Mucosa of gallbladder (tissue), 1 donor: ENCODE measurements at places on chromosomes 11 and 22. TPM values are rescaled to one million over a fixed set of nuclear protein-coding genes. Genes with fewer than 3 reads are reported as not detected.

OR52N5 gene
- total RNA-seq, result not detected

P2RX6 gene
- 2.4 TPM for total RNA-seq

FOLR1 gene
- total RNA-seq, result 7.0 TPM

TMPRSS6 gene
- total RNA-seq, result 9.2 TPM

LRRC74B gene
- not detected for total RNA-seq

WNT11 gene
- total RNA-seq, result 1.8 TPM

OR52I1 gene
- not detected for total RNA-seq

FOLR2 gene
- 18.9 TPM for total RNA-seq

MRGPRX4 gene
- total RNA-seq, result not detected

CHRM1 gene
- 0.09 TPM for total RNA-seq

SUSD2 gene
- 2.0 TPM for total RNA-seq

CD3D gene
- total RNA-seq, result 12.4 TPM

POLA2 gene
- total RNA-seq, result 8.7 TPM

P4HA3 gene
- total RNA-seq, result 1.0 TPM

CLTCL1 gene
- 3.4 TPM for total RNA-seq

USP28 gene
- total RNA-seq, result 19.9 TPM

TMEM191B gene
- total RNA-seq, result 3.4 TPM

TRIM21 gene
- 21.7 TPM for total RNA-seq

- DNase-seq, result peak; percentile 19
Observed at GRCh38 chr11:26323837-26324236, 8.1 kb upstream of the ANO3 start.

- no peak for DNase-seq
Observed at GRCh38 chr11:62925308-62925707, 4.1 kb upstream of the CHRM1 start.

DNA sequence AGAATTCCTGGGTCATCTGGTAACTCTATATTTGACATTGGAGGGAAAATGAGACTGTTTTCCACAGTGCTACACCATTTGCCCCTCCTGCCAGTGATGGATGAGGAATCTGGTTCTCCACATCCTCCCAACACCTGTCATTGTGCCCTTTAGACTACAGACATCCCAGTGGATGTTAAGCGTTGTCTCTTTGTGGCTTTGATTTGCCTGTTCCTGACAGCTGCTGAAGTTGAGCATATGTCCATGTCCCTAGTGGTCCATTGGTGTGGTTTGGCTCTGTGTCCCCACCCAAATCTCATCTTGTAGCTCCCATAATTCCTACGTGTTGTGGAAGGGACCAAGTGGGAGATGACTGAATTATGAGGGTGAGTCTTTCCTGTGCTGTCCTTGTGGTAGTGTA lies 88.5 kb downstream of the BRD1 start:
- no peak for DNase-seq

GRCh38 chr22:40764763-40765441 lies 54.2 kb downstream of the SLC25A17 start:
- DNase-seq, result no peak

DNA sequence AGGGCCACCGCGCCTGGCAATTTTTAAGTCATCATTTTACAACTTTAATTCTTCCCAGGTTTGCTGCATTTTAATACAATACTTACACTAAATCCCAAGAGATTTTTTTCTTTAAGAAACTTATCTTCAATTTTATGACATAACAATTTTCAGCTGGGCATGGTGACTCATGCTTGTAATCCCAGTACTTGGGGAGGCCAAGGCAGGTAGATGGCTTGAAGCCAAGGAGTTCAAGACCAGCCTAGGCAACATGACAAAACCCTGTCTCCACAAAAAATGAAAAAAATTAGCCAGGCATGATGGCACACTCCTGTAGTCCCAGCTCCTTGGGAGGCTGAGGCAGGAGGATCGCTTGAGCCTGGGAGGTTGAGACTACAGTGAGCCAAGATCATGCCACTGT lies 38.8 kb downstream of the CLDN25 start:
- no peak for DNase-seq

- no peak for DNase-seq
Observed at GRCh38 chr11:114291842-114292680, 4.1 kb upstream of the NNMT start.

DNA sequence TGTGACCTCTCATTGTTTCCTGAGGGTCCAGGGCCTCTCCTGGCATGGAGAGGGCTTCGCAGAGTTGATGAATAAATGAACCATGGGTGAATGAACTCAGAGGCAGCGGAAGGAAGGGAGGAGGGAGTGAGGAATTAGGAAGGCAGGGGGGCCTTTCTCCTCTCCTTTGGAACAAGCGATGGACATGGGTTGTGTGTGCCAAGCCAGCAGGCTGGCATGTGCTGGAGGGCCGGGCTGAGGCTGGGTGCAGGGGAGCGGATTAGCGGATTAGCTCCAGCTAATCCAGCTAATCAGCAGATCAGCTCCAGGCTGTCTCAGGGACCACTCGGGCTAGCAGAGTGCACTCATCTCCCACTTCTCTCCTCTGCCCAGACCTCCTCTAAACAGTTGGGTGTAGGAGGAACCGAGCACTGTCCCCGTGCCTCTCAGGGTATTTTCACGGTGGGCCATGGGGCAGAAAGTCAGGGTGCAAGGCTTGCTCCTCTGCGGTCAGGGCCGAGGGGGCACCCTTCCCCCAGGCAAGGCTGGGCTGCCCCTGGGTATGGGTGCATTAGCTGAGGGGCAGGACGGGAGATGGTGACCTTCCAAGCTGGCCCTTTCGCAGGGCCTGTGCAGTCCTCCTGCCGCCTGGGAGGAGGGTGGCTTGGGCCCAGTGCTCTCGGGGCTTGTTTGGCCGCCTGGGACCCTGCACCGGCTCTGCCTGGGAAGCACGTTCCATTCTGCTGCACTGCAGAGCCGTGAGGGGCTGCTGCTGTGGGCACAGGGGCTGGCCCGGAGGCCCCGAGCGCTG lies 120.3 kb upstream of the B3GAT1 start:
- DNase-seq, result no peak

DNA sequence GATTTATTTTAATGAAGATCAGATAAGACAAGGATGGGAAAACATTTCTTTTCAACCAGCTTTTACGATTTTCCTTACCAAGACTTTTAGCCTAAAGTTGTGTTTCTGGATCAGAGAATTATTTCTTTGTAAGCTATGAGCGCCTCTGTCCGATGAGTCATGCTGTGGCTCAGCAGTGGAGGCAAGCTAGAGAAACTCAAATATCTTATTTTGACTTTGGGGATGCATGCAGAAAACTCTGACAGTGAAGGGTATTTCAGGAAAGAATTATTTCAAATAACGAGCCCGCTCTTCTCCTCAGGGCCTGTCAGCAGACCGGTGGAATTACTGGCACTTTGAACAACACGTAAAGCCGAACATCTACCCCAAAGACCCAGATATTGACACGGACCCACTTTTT lies 77.9 kb upstream of the OR5AK2 start:
- DNase-seq, result no peak

DNA sequence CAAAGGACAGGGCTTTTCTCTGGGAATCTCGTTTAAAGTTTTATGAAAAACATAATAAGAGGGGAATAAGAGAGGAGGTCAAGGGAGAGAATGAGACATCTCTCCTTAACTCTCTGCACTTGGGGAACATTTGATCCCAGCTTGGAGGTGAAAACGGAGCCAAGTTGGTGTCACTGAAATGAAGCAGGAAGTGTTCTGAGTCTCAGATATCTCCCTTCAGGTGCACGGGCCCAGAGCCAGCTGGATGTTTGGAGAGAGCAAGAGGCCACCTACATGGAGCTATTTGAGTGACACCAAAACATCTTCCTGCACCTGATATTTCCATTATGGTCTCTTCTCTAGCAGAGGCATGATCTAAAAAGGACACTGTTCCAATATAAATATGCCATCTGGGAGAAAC lies 85.7 kb downstream of the BLID start:
- DNase-seq, result no peak

GRCh38 chr11:18669219-18669596 lies 29.4 kb upstream of the TMEM86A start:
- peak; percentile 88 for DNase-seq

- DNase-seq, result no peak
Observed at GRCh38 chr11:131723088-131723487, 352.7 kb downstream of the NTM start.

DNA sequence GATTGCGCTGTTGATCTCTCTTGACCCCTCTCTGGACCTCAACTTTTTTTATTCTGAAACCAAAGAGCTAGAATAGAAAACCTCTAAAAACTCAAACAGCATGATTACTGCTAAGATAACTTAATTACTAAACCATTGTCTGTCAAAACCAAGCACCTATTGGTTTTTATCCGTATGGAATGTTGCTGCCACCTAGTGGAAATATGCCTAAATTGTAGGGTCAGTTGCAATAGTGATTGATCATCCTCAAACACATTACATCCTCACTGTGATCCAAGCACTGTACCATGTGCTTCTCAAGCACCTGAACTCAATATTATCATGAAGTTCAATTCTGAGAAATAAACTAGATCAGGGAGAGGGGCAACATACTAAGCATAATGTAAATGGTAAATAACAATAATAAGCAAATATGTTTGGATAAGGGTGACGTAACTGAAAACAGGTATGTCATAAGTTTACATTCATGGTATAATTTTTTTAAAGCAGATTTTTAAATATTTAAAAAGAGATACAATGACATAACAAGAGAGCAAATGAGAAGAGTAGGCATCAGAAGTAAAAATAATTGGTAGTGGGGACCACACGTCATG lies 3.8 kb upstream of the OR5A2 start:
- peak; percentile 51 for DNase-seq

DNA sequence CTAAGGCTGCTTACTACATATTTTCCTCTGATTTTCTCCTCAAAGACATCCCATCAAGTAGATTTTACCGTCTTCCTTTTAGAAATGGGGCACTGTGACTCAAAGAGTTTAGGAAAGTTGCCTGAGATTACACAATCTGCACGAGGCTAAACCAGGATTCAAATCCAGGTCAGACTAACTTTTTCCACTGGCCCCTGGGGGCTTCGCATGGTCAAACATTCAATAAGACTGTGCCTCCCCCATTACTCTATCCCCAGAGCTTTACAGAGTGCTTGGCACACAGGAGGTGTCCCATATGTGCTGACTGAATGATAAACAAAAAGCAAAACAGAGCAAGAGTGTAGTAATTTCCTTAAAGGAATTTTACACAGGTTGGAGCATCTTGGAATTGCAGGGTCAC lies 118.1 kb upstream of the TEAD1 start:
- no peak for DNase-seq

DNA sequence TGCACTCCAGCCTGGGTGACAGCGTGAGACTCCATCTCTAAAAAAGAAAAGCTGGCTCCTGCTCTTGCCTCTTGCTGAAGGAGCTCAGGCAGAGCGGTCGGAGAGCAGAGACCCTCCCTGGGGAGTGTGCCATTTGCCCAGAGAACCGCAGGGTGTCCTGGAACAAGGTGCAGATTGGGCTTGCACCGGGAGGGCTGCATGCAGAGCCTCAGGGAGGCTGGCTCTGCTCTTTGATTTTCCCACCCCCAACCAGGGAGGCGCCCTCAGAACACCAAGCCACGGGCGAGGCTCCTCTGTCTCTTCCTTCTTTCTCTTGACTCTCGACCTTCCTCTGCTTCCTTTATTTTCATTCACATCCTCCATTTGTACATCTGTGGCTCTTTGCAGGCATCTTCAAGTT lies 889.1 kb downstream of the OPCML start:
- DNase-seq, result no peak

DNA sequence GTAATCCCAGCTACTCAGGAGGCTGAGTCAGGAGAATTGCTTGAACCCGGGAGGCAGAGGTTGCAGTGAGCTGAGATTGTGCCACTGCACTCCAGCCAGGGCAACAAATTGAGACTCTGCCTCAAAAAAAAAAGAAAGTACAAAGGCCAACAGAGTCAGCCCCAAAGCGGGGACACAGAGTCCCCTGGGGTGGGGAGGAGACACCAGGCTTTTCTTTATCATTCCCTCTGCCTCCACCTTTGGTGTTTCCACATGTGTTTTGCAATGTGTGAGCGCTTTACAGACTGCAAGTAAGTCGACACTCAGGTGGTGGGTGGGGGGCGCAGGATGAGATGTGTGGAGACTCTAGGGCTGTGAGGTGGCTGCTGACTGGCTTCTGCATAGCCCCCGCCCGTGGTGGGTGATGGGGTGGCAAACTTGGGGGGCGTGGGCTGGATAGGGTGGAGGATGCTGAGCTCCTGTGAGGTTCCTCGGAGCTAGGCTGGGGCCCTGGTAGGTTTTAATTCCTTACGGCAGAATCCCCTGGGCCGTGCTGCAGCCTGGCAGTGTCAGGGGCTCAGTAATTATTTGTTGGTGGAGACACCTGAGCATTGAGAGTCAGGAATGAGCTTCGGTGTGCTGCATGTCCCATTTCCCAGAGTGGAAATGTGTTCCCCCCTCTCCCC lies 177.2 kb downstream of the CTTN start:
- no peak for DNase-seq

- peak; percentile 12 for DNase-seq
Observed at GRCh38 chr11:127205688-127206217, 205.2 kb upstream of the KIRREL3 start.

- DNase-seq, result peak; percentile 75
Observed at GRCh38 chr11:65637794-65638419, at the start of gene SIPA1. Gene SIPA1, plus strand, starts transcription at chr11:65638101. Its CDS starts 2,821 bp downstream, at chr11:65640922.

DNA sequence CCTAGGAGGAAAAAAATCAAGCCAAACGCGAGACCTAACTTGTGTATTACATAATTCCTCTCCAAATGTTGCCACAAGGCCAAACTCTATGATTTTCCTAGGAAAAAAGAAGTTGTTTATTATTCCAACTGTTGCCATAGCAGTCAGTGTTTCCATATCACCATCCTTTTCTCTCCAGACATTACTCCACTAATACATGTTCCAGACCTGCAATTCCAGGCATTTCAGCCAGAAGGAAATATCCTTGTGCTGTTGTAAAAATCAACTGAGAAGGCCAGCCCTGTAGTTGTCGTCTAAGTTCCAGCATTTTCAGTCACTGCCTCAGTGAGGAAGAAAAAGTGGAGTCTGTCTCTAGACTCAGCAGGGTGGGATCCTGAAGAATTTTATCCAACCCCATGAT lies 33.1 kb upstream of the PAMR1 start:
- peak; percentile 11 for DNase-seq

DNA sequence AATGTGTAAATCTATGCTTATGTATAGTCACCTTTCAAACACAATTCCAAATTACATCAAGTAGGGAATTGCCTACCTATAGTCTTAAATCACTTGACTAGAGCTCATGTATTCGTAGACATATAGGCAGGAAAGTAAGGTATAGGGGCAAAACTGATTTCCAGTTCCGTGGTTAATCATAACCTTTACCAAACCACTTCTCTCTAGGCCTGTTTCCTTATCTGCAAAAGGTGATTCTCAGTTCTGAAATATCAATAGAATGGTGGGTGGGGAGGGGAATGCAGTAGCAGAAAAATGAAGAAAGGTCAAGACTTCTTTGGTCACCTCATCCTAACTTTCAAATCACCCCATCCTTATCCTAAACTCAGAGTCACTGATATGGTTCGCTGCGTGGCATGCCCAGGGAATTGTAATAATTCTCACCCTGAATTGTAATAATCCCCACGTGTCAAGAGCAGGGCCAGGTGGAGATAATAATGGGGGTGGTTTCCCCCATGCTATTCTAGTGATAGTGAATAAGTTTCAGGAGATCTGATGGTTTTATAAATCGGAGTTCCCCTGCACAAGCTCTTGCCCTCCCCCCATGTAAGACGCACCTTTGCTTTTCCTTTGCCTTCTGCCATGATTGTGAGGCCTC lies 1.9 kb upstream of the ANO5 start:
- DNase-seq, result no peak
